Upper lobe of right lung (tissue), 1 donor: ENCODE measurements at places on chromosomes 5 and 9. TPM values are rescaled to one million over a fixed set of nuclear protein-coding genes. Genes with fewer than 3 reads are reported as not detected.

The SPINK4 gene
- not detected for total RNA-seq

The FAT2 gene
- 0.41 TPM for total RNA-seq

The SLC36A2 gene
- total RNA-seq = not detected

The PCDHGA9 gene
- total RNA-seq = 5.4 TPM
